ENCODE measurements at places on chromosomes 2 and 18.

- no peak for DNase-seq
These were observed 2.8 kb downstream of the NPAS2 start for GRCh38 chr2:100822587-100823248.

DNA sequence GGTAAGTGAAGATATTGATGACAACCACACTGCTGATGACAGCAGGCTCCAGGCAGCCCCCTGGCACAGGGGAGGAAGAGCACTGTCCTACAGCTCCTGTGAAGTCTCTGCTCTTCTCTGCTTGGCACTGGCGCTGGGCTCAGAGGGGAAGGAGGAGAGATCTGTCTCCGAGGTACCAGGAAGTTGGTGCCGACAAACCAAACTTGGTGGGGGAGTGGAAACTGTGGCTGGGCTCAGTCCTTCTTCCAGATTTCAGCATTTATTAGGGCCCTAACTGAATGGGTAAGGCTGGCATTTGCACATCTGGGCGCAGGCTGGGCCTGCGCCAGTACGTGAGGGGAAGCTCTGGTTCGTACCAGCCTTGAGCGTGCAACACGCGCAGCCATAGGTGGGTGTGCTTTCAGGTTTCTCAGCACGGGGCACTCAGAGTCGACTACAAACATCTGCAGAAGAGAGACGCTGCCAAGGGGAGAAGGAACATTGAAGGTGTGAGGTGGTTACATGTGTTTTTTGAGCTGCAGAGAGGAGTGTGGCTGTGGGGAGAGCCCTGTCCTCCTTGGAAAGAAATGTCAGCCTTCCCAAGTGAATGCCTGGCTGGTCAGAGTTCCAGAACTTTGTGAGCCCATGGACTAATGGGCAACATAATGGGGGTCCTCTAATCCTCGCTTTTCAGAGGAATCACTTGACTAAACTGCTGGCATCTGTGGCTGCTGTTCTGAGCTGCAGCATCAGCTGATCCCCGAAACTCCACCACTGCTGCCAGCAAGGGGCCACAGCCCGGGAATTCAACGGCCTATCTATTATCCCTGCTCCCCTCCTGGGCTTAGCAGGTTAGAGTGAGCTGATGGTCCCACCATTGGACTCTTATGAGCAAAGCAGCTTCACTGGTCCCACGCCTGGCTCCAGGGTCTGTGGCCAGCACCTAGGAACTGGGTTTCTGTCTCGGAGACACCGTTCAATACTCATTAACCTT lies 55.2 kb upstream of the SEMA4C start:
- no peak for DNase-seq

- no peak for DNase-seq
These were observed 1.4 kb upstream of the SERTAD2 start for GRCh38 chr2:64655018-64655664.

DNA sequence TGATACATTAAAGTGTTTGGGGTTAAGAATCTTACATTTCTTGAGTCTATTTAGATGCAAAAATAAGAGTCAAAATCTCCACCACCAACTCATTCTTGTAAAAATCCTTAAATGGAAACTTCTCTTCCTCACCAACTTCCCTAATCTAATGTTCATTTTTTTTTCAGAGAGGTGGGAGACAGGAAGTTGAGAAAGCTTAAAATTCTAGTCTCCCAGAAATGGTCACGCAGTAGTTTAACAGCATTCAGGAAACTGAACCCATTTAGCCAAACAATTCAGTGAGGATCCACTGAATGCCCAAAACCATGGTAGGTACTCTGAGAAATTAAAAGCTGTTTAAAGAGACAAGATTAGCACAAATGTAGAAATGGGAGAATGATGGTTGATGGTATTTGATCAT lies 69.0 kb downstream of the TXNL1 start:
- no peak for DNase-seq

GRCh38 chr2:213036836-213037235 lies 114.6 kb downstream of the IKZF2 start:
- no peak for DNase-seq

- no peak for DNase-seq
These were observed 149.8 kb upstream of the DCC start for GRCh38 chr18:52190195-52190594.
